A673 (cell line): ENCODE measurements at places on chromosomes 12 and 14. TPM values are rescaled to one million over a fixed set of nuclear protein-coding genes. Genes with fewer than 3 reads are reported as not detected.

Gene TRHDE
- 17.6 and 24.5 TPM in 2 replicates for total RNA-seq

Gene CABP1
- 1.2 and 1.6 TPM in 2 replicates for total RNA-seq

Gene CHMP4A
- total RNA-seq: 51.9 and 56.7 TPM in 2 replicates

Gene NEMP1
- 57.8 and 68.6 TPM in 2 replicates for total RNA-seq

Gene LGR5
- total RNA-seq: 4.5 and 5.5 TPM in 2 replicates

Gene AKT1
- total RNA-seq: 123 and 142 TPM in 2 replicates

Gene SYT10
- not detected in 2 replicates for total RNA-seq

Gene LMNTD1
- not detected in 2 replicates for total RNA-seq

Gene UBE3B
- 29.2 and 31.7 TPM in 2 replicates for total RNA-seq

Gene CLEC9A
- total RNA-seq: not detected in 2 replicates

Gene STON2
- 8.6 and 13.4 TPM in 2 replicates for total RNA-seq

Gene KRT8
- total RNA-seq: 15.4 and 16.2 TPM in 2 replicates

Gene FOXG1
- 0.09 TPM in 1 of 2 replicates, not detected in the other for total RNA-seq

Gene CGRRF1
- total RNA-seq: 11.2 and 15.6 TPM in 2 replicates

Gene TAS2R7
- total RNA-seq: not detected in 2 replicates

Gene FAM90A1
- not detected in 2 replicates for total RNA-seq

Gene SLC7A7
- total RNA-seq: 1.9 and 2.3 TPM in 2 replicates

Gene CD4
- total RNA-seq: not detected in 2 replicates

Gene CCDC175
- 0.47 TPM in 1 of 2 replicates, not detected in the other for total RNA-seq

Gene RPAP3
- total RNA-seq: 70.5 and 81.1 TPM in 2 replicates

Gene STXBP6
- 5.3 and 6.2 TPM in 2 replicates for total RNA-seq

Gene IFNG-AS1
- total RNA-seq: not detected in 2 replicates

Gene SLC25A47
- not detected in 2 replicates for total RNA-seq

Gene ZC2HC1C
- total RNA-seq: 1.0 TPM in 2 replicates

Gene LRIG3
- 13.4 and 13.6 TPM in 2 replicates for total RNA-seq

Gene TEX52
- total RNA-seq: 0.44 TPM in 1 of 2 replicates, not detected in the other

Gene KLRK1
- total RNA-seq: 0.17 TPM in 1 of 2 replicates, not detected in the other

Gene KLRC3
- total RNA-seq: not detected in 2 replicates

Gene PLXNC1
- 0.30 and 0.76 TPM in 2 replicates for total RNA-seq

Gene TDRD9
- total RNA-seq: not detected in 2 replicates

Gene FAM181A
- total RNA-seq: not detected in 2 replicates

Gene FCF1
- 73.1 and 74.2 TPM in 2 replicates for total RNA-seq

Gene RDH12
- not detected in 2 replicates for total RNA-seq

Gene PLEK2
- total RNA-seq: 3.7 and 6.8 TPM in 2 replicates

Gene NELL2
- 596 and 641 TPM in 2 replicates for total RNA-seq

Gene ZCCHC8
- 40.4 and 41.1 TPM in 2 replicates for total RNA-seq

Gene ASB2
- total RNA-seq: not detected in 2 replicates

Gene DCAF5
- total RNA-seq: 22.0 and 26.8 TPM in 2 replicates

Gene SIX4
- total RNA-seq: 13.6 and 16.0 TPM in 2 replicates

Gene PKP2
- 3.8 and 5.3 TPM in 2 replicates for total RNA-seq

Gene DAO
- total RNA-seq: not detected in 2 replicates

Gene RIMBP2
- 0.95 and 1.0 TPM in 2 replicates for total RNA-seq

Gene PROX2
- total RNA-seq: not detected in 2 replicates

Gene RNF212B
- total RNA-seq: not detected in 2 replicates

Gene CDKN1B
- total RNA-seq: 38.7 and 42.7 TPM in 2 replicates

Gene POTEM
- not detected in 2 replicates for total RNA-seq

Gene TSPAN31
- 8.9 and 24.6 TPM in 2 replicates for total RNA-seq

Gene PNMA1
- 48.8 and 51.4 TPM in 2 replicates for total RNA-seq

Gene DHRS4L2
- total RNA-seq: 9.3 and 10.6 TPM in 2 replicates

Gene PARP11
- total RNA-seq: 6.5 and 7.7 TPM in 2 replicates

Gene PTCSC3
- total RNA-seq: not detected in 2 replicates

Gene PLCZ1
- not detected in 2 replicates for total RNA-seq

Gene MUCL1
- not detected in 2 replicates for total RNA-seq

Gene PLEKHG7
- total RNA-seq: not detected in 2 replicates

Gene SLC17A8
- not detected in 2 replicates for total RNA-seq

Gene KCNC2
- total RNA-seq: not detected in 2 replicates
